ENCODE measurements at places on chromosomes 13 and 19.
A peak's percentile ranks its signal among the peaks of the same experiment; 100 is the strongest.

GRCh38 chr13:23959231-23959862, 62.0 kb upstream of the C1QTNF9B start:
- no peak for DNase-seq

DNA sequence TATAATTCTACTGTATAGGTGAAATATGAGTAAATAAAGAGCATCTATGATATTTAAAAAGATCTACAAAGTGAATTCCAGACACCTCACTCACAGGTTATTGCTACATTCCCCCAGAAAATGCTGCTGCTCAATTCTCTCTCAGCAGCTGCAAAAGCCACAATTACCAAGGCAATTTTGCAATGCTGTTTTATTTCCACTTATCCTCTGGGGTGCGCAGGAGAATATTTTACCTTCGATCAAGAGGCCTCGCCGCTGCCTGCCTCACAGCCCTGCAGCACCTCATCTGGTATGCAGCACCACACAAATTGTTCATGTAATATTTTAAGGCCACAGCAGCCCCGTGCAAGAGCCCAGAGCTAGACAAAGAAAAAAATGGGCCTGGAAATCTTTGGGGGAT, 333.2 kb downstream of the DNAJC15 start:
- no peak for DNase-seq

DNA sequence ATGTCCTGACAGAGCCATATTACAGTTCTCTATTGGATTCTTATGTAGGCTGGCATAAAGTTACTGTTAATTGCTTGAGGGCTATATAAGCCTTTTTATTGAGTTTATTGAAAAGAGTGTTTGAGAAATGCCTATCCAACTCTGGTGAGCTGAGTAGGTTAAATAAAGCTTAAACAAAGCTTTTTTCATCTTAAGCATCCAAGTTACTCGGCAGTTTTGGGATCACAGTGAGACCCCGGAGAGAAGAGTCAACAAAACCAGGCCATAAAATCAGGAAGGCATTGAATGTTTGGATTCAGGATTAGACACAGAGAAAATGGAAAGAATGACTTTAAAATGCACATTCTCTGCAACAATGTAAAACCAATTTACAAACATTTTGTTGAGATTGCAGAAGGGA, 588.5 kb downstream of the DACH1 start:
- DNase-seq, result no peak

GRCh38 chr13:50149932-50150331, 134.7 kb downstream of the KCNRG start:
- DNase-seq, result peak; percentile 51

- DNase-seq, result no peak
Observed at GRCh38 chr13:50355797-50356196, 340.6 kb downstream of the KCNRG start.

GRCh38 chr19:31057476-31057875, 291.8 kb downstream of the TSHZ3 start:
- DNase-seq, result no peak

All from NCI-H226 (cell line).